Activated naive CD4-positive, alpha-beta T cell (primary cell): ENCODE measurements at places on chromosomes 5 and 9.

- no peak for DNase-seq
These were observed 757.7 kb upstream of the CHD1 start for GRCh38 chr5:99686538-99686937.

- DNase-seq, result no peak
These were observed 123.5 kb downstream of the KCNIP1 start for GRCh38 chr5:170627271-170627670.

DNA sequence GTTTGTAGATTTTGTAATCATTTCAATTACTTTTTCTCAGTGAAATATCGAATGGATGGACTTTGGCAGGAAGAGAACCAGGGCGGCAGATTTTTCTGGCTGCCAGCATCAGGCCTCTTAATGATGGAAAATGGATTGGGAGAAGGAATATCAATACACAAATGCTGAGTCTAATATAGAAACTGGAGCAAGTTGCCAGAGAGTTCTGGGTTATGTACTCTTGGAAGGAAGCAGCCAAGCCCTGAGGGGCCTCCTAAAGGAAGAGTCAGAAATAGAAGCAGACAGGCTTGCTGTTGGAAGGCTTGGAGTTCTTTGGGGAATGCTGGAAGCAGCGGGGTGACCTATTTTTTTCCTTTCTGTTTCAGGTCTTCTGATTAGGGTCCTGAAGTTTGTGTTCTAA, 428.6 kb downstream of the DMAC1 start:
- DNase-seq, result no peak

- no peak for DNase-seq
These were observed 579.7 kb upstream of the ZNF608 start for GRCh38 chr5:125326150-125326510.
